ENCODE measurements at places on chromosomes 3 and 15.

GRCh38 chr15:38421069-38421690 is 32.7 kb upstream of the FAM98B start:
- no peak for DNase-seq

- DNase-seq: no peak
Measured at GRCh38 chr15:40352281-40352901, 1.6 kb downstream of the PHGR1 start.

DNA sequence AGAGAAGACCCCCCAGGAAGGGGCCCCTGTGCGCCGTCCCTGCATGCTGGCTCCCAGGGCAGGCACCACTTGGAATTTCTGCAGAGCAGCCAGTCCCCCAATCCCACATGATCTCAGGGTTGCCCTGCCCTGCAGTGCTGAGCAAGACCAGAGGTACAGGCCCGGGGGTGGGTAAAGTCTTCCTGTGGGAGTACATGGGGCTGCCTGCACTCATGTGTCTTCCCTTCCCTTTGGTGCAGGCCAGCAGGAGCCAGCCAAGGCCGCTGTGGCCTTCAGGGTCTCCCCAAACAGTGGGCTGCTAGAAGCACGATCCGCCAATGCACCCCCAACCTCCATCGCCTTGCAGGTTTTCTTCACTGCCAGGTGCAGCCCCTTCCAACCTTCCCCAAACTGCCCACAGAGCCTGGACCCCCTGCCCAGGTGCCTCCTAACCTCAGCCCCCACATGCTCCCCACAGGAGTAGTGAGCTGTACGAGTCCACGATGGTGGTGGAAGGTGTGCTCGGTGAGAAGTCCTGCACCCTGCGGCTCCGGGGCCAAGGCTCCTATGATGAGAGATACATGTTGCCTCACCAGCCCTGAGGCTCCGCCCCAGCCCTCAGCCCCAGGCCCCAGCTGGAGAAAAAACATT is 15.0 kb downstream of the ACAA1 start:
- no peak for DNase-seq

- DNase-seq: no peak
Measured at GRCh38 chr15:82228750-82229149, 33.8 kb downstream of the EFL1 start.

DNA sequence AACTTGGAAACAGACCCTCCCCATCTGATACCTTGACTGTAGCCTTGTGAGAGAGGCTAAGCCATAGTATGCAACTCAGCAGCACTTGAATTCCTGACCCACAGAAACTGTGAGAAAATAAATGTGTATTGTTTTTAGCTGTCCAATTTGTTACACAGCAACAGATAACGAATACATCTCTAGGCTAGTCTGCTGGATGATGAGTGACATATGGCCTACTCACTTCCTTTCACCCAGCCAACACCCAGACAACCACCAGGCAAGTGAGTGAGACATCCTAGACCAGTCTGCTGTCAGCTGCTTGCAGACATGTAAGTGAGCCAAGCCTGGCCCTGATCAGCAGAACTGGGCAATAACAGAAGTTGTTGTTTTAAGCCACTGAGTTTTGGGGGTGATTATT is 19.2 kb upstream of the SMAD6 start:
- DNase-seq: no peak

- DNase-seq: no peak
Measured at GRCh38 chr3:166285001-166285400, 447.8 kb upstream of the BCHE start.

- DNase-seq: no peak
Measured at GRCh38 chr3:112111785-112112402, 21.2 kb downstream of the GCSAM start.

DNA sequence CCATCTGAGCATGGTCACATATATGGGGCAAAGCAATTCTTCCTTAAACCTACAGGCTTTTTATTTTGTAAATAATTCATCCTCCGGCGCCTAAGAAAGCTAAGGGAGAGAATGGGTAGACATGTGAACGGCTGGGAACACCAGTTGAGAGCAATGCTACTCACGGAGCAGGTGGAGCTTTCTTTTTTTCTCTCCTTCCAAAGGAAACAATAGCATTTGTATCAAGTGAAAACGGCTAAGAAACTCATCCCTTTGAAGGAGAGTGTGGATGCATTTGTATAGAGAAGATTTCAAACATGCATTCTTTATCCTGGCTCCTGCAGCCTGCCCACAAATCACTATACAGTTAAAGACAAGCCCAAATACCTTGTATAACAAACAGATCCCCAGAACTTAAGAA is 637.8 kb downstream of the MAGI1 start:
- DNase-seq: no peak

DNA sequence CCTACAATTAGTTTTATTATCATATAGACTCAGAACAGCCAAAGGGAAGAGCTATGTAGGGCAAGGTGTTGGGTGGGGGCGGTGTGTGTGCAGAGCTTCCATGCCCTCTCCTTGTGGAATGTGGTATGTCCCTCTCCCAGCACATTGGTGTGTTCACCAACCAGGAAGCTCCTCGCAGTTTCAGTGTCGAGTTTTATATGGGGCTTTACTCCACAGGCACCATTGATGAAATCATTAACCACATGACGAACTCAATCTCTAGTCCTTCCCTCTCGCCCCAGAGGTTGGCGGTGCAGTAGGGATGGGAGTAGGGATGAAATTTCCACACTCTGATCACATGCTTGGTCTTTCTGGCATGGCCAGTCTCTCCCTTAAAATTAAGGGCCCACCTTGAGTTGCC is 13.6 kb upstream of the SRP14 start:
- no peak for DNase-seq

DNA sequence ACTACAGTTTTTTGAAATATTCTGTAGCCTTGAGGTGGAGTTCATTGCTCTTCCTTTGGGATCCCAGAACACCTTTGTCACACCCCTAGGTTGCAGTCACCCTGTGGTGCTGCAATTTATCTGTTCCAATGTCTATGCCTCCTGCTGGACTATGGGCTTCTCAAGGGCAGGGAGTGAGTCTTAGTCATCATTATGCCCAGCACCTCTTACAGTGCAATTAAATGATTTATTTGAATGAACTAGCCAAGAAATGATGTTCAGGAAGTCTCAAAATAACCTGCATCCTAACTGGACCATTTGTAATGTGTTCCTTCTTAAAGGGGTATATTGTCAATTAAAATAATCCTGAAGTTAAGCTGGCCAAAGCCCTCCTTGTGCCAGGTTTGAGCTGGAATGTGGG is 28.5 kb downstream of the SHC4 start:
- no peak for DNase-seq

- no peak for DNase-seq
Measured at GRCh38 chr3:182436547-182436946, 356.8 kb upstream of the ATP11B start.

GRCh38 chr15:74378848-74379247 is 11.4 kb upstream of the CYP11A1 start:
- no peak for DNase-seq

- DNase-seq: no peak
Measured at GRCh38 chr15:99099661-99100060, 5.2 kb upstream of the SYNM start.

GRCh38 chr3:192727032-192727847 is at the start of gene FGF12:
TSS of gene FGF12 (minus strand) at chr3:192727541.
- no peak for DNase-seq

DNA sequence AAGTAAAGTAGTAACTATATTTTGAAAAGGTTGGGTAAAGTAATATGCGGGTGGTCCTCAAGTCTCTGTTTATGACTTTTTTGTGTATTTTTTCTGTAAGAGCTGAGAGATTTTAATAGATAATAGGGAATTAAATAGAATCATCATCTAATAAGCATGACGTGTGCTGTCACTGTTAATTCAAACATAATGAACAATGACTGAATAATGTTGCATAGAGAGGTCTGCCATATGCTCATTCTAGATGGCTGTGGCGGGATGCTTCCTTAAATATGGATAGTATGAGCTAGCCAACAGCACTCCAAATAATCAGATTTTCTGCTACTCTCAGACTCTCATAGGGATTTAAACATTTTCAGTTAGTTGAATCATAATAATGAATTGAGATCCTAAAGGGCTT is 302.8 kb upstream of the RBMS3 start:
- DNase-seq: no peak

GRCh38 chr3:19206540-19206939 is 58.2 kb downstream of the KCNH8 start:
- DNase-seq: no peak

DNA sequence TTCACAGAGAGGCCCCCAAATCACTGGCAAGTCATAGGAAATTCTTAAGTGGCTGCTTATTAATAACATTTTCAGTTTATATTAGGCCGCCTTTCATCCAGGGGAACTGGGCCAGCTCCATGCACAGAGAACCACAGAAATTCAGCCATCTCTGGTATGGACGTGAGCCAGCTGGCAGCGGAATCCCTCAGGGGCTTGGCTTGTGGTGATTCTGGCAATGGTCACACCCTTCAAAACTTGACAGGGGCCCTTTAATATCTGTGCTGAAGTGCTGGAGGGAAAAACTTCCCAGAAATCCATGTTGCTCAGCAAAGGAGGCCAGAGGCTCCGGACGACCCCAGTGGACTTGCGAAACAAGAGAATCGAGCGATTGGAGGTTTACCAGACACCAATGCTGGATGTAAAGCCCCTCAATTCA is 11.3 kb downstream of the PRICKLE2 start:
- DNase-seq: no peak

All from T-helper 17 cell (primary cell).